T follicular helper cell (primary cell): ENCODE measurements at places on chromosomes 7 and 10.

GRCh38 chr10:50385624-50386023, 134.3 kb upstream of the ASAH2 start:
- no peak for DNase-seq

- DNase-seq: no peak
Measured at GRCh38 chr10:113539789-113540188, 13.1 kb upstream of the HABP2 start.

GRCh38 chr10:30862486-30862885, 169.2 kb downstream of the ZNF438 start:
- DNase-seq: no peak

DNA sequence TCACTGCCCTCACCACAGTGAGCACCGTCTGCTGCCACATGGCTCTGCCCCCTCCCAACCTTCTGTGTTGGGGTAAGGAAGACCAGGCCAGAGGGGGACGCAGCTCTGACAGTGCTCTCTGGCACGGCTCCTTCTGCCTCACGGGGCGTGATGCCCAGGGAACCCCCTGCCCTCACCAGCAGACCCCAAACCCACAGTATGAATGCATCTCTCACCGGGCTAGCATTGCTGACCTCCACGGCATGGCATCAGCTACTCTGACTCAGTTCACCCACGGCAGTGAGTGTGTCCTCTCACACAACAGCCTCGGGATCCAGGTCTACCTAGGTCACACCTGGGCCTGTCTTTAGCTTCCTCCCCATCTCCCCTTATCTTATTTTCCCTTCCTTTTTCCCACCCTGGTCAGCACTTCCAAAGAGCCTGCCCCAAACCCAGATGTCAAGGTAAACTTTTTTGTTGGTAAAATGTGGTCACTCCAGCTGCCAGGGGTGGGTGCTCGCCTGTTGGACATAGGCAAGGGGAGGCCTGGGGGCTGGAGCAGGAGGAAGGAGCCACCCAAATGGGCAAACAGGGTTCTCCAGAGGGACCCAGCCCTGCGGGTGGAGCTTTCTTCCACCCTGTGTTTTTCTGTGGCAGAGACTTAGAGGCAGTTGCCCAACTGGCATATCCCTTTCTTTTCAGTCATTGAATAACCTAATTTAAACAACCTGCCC, 4.4 kb downstream of the CALML3 start:
- DNase-seq: no peak

DNA sequence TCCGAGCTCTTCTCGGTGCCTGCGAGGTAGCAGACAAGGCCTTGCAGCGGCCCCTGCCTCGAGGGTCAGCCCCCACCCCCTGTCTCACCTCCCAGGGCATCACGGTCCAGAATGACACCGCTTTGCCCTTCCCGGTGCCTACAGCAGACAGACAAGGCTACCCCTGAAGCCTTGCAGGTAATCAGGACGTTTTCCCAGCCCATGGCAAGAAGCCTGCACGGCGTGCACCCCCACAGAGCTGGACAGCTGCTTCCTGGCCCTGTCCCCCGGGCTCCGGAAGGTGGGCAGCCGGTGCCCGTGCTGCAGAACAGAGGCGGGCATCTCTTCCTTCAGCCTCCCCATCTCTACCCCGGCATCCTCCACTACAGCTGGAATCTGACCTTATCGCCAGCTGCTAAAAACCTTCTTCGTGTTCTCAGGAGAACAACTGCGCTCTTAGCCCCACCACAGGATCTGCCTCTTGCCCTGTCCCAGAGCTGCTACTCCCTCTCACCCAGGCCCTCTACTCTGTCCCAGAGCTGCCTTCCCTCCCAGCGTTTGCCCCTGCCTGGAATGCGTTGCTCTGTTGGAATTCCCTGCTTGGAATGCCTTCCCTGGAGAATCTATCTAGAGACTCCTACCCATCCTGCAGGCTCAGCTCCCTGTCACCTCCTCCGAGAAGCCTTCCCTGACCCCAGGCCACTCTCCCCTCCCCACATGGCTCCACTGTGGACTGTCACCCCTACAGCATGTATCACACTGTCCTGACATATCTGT, 4.7 kb downstream of the MYL10 start:
- no peak for DNase-seq

DNA sequence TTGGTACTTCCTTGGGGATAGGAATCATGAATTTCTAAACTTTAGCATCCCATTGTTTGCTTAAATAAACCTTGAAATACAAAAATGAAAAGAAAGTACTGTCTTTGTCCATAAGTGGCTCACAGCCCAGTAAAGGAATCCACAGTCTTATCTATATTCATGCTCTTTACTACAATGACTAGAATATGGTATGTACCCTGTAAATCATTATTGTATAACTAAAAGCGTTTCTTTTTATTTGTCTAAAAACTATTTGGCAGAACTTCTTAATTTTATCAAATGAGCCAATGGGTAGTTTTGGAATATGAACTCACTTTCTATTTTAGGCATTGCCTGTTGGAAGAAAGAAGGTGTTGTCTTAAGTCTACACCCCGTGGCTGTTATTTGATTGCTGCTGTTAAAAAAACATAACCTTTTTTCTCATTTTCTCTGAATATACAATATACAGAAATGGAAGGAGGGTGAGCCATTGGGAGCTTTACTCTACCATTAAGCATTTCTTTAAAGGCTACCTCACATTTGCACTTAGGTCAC, 12.4 kb upstream of the STRIP2 start:
- DNase-seq: no peak

DNA sequence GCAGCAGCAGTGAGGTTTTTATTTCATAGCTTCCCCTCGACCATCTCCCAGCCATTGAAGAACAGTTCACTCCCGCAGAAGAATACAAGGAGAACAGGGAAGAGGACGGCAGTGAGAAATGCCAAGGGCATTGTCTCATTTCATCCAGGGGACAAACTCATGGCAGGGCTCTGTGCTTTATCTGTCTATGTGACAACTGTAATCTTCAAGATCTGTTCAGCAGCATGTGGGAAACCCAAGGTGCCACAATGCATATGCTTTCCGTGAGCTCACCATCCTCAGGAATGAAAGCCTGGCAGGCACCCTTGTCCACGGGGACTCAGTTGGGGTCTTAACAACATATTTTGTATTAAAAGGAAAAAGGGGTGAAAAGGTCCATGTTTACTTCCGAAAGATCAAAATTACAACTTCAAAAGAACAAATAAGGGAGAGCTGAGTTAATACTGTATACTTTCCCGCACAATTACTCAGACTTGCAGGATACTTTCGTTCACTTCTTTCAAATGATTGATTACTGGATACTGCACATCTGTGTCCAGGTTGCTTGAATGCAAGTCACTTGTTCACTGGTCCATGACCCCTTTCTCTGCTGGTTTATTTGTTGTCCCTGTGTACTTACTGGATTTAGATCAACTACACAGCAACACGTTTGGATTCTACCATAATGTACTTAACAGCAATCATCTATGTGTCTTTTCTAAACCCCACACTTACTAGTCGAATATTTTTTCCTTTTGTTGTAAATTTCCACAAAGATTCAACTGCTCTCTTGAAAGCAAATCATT, 90.1 kb upstream of the ATP6V0A4 start:
- no peak for DNase-seq

DNA sequence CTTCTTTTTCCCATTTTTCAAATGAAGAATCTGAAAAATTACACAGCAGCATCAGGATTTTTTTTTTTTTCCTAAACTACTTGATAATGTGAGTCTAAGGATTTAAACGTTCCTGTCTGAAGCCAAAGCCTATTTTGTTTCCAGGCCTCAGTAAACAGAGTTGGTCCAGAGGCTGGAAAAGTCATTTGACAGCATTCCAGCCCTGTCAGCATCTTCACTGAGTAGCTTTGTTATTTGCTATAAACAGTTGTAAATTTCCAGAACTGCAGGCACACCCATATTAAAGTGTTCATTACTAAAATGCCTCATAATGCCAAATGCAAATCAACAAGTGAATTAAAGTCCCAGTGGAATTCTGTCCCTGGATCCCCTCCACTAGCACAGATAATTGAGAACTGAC, 35.5 kb upstream of the KMT2E start:
- DNase-seq: no peak

GRCh38 chr7:149741629-149742028, 31.8 kb downstream of the ZNF467 start:
- DNase-seq: no peak

DNA sequence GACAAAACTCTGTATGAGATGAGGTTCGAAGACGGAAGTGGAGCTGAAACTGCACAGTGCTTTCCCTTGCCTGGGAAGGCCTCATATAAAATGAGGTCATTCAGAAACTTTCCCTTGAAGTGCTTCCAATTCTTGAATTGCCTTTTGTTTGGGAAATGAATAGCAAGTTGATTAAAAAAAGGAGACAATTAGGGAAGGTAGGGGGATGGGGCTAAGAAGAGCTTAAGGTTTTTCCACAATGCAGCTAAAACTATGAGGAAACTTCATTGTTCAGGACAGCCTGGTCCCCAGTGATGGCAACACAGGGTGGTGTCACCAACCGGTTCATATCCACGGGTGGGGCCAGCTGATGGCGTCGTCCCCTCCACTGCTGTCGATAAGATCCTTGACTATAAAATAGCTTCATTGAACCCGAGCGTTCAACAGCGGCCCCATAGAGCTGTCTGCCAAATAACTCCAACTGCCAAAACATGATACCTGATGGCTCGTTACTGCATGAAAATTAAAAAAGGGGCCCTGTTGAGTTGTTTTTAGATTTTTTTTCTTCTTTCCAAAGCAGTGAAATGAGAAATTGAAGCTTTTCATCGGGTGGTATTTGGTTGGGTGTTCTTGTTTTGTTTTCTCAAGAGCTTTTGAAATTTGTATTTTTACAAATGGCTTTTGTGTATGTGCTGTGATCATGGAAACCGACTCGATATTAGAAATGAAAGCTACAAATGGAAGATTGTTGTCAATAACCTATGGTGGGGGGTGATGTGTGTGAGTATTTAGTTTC, 2.8 kb upstream of the CELF2 start:
- DNase-seq: no peak

GRCh38 chr7:1611708-1612241, 41.9 kb upstream of the PSMG3 start:
- DNase-seq: no peak

GRCh38 chr7:6237730-6238129, 34.7 kb downstream of the CYTH3 start:
- DNase-seq: no peak

- no peak for DNase-seq
Measured at GRCh38 chr7:41323806-41324205, 379.1 kb downstream of the INHBA start.

- DNase-seq: no peak
Measured at GRCh38 chr10:125824736-125825135, 1.4 kb downstream of the BCCIP start.

GRCh38 chr7:42587806-42588205, 324.1 kb downstream of the C7orf25 start:
- DNase-seq: no peak

DNA sequence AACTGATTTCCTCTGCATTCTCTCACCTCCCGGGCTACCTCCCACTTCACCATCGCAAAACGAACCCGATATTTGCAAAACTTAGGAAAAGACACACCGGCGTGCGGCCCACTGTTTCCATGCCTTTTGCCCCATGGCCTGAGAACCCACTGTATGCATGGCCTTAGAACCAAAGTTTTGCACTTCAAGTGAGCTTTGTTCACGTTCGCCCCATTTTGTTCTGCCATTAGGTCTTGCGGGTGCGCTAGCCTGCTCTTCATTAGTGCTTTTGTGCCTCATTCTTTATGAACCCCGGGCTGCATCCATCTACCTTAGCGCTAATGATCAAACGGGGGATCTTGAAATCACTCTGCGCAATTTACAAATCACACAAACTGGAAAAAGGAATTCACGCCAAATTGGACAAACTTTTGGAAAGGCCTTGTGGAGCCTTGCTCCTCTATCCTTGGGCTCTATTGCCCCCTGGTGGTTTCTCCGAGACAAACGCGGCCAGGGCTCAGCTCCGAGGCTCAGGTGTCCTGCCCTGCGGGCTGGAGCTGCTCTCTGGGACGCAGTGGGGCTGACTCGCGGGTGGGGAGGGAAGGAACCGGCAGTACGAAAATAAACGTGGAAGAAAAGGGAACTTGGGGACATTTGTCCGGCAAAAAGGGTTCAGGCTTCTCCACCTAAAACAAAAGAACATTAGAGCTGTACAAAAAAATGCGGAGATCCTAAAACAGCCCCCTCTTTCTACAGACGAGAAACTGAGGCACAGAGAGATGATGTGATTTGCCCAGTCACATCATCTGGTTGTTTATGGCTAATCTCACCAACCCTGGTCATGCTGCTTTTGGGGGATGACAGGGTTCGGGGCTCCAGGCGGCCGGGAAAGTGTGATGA, 300.4 kb upstream of the NFE2L3 start:
- DNase-seq: peak; percentile 34

- DNase-seq: no peak
Measured at GRCh38 chr10:75605096-75605495, 173.7 kb downstream of the LRMDA start.

- DNase-seq: peak; percentile 41
Measured at GRCh38 chr10:61900829-61901792, at the start of gene ARID5B. Gene ARID5B, plus strand, starts transcription at chr10:61901699. Its CDS starts 11 bp downstream, at chr10:61901710.

DNA sequence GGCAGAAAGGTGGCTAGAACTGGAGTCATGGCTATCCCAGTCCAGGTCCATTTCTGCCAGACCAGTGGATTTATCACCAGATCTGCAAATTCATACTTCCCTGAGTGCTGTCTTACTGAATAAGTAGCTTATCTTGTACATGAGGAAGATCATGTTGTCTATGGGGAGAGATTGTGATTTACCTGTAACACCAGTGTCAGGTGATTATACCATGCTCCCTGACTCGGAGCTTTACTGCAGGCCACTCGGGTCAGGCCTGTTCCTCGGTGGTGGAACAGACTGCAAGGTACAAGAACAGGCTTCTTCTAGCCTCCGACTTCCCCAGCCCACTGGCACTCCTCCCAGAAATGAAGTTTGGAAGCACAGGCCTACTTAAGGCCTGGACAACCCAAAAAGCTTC, 42.6 kb upstream of the DLG5 start:
- no peak for DNase-seq

DNA sequence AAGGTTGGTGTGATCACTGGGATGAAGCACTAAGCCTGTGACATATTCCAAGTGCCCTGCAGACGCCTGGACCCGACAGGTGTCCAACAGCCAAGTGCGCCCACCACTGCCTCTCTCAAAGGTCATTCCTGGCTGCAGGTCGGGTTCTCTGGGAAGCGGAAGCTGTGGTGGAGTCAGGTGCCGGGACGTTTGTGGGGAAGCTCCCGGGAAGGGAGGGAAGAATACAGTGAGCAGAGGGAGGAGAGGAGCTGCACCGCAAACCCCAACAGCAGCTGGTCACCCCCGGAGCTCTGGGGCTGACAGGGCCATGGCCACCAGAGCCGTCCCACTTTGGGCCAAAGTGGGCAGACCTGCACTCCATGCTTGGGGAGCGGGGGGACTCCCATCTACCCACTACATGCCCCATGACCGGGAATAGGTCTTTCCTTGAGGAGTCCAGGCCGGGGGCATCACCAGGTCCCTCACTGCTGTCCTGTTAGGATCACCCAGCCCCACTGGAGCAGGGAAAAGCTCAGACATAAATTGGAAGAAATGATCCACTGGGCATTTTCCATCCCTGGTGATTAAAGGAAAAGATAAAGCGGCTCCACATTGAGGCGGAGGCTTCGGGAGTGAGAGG, 84.5 kb upstream of the PPP2R2D start:
- no peak for DNase-seq

GRCh38 chr7:129779602-129780256, 168.2 kb downstream of the NRF1 start:
- no peak for DNase-seq
